Stimulated activated CD4-positive, alpha-beta T cell treated with anti-CD3 and anti-CD28 coated beads, Interleukin-1b, Interleukin-23, amount 100 ng/mL, for 1 hour (primary cell): ENCODE measurements at places on chromosomes 13 and 19.

- DNase-seq, result no peak
Measured at GRCh38 chr19:46825731-46826055, 25.0 kb downstream of the AP2S1 start.

- DNase-seq, result no peak
Measured at GRCh38 chr19:51702103-51702824, 9.1 kb downstream of the SPACA6 start.

DNA sequence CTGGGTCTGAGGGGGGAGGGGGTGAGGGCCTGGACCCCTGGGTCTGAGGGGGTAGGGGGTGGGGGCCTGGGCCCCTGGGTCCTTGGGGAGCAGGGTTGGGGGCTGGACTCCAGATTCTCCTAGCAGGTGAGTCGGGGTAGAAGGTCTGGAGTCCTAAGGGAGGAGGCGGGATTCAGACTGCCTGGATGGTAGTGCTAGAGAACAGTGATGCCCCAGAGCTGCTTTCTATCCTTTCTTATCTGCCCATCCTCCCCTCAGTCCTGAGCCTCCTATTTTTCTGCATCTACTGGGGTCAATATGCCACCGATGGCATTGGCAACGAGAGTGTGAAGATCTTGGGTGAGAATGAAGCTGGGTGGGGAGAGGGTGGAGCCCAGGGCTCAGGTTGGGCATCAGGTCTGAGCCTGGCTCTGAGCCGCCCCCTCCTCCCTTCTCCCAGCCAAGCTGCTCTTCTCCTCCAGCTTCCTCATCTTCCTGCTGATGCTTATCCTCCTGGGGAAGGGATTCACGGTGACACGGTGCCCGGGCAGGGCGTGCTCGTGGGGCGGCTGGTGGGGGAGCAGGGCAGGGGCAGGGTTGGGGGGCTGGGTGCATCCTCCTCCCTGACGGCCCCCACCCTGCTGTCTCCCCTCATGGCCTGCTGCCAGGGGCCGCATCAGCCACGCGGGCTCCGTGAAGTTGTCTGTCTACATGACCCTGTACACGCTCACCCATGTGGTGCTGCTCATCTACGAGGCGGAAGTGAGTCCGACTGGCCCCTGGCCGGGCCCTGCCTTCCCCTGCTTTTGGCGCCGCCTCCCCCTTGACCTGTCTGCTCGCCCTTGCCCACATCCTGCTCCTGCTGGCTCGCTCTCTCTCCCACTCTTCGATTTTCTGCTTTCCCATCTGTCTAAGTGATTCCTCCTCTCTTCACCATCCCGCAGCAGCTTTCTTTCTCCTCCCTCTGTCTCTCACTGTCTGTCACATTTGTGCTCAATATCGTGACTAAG, 3.4 kb downstream of the TMEM145 start:
- DNase-seq, result no peak

- DNase-seq, result no peak
Measured at GRCh38 chr13:55359067-55359466, 1781.7 kb upstream of the PRR20A start.

DNA sequence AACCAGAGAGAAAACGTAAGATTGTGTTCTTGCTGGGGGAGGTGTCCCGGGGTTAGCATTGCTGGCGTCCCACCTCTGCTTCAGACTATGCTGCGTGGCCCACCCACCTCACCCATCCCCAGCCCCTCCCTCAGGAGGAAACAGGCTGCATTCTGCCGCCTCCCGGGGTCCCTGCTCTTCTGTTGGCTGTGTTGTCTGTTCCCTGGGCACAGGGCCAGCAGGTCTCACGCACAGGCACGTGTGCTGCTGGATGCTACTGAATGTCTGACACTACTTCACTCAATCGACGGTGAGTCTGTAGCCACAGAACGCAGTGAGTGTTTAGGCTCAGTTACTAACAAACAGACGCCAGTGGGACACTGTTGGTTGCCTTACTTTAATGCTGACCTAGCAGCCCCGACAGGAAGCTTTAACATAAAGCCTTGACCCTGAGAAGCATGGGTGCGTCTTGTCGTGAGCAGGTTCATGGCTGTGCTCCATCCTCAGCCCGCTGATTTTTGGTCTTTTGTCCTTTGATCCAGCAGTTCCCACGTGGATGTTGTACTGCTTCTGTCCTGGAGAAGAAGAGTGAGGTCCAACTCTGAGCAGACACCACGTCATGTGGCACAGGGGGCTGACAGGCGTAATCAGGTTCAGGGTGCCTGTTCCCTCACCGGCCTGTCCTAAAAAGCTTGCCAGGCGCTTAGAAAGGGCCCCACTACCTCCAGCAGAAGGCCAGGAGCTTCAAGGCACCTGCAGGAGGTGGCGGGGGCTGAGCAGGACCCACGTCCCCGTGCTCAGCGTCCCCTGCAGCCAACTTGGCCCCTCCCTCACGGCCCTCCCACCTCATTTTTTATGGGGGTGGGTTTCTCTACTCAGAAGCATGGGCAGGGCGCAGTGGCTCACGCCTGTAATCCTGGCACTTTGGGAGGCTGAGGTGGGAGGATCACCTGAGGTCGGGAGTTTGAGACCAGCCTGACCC, 26.0 kb downstream of the NAXD start:
- no peak for DNase-seq

GRCh38 chr19:7393459-7393858, 44.7 kb downstream of the ARHGEF18 start:
- DNase-seq, result no peak

GRCh38 chr13:106385654-106386053, 149.8 kb downstream of the EFNB2 start:
- no peak for DNase-seq
